ENCODE measurements at places on chromosomes 12 and 14.

- DNase-seq = peak; percentile 15
These were observed 127.9 kb downstream of the CACNA1C start for GRCh38 chr12:2180737-2181082.

GRCh38 chr12:121903202-121903601 lies 14.6 kb downstream of the PSMD9 start:
- DNase-seq = no peak

- no peak for DNase-seq
These were observed 1337.6 kb downstream of the LRFN5 start for GRCh38 chr14:42944284-42944683.

DNA sequence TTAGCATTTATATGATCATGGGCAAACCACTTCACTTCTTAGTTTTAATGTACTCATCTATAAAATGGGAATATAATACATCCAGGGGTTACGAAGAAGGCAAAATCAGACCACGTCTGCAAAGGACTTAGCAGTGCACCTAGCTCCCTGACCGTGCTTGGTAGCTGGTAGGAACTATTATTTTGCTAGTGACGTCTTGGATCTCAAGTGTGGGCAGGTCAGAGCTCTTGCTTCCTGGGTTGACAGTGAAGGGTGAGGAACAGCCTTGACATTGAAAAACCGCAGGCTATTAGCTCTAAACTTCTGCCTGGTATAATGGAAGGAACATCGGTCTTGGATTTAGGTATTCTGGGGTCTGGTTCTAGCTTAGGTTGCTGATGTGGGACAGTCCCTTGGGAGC lies 89.3 kb upstream of the MED13L start:
- DNase-seq = no peak
